Calu3 (cell line): ENCODE measurements at places on chromosomes 4 and X.

GRCh38 chr4:182010876-182011275, 232.3 kb upstream of the TENM3 start:
- no peak for DNase-seq

- DNase-seq = no peak
Measured at GRCh38 chrX:150698981-150699380, 5.8 kb downstream of the MTMR1 start.

- DNase-seq = no peak
Measured at GRCh38 chr4:98433691-98434090, 172.5 kb downstream of the RAP1GDS1 start.

DNA sequence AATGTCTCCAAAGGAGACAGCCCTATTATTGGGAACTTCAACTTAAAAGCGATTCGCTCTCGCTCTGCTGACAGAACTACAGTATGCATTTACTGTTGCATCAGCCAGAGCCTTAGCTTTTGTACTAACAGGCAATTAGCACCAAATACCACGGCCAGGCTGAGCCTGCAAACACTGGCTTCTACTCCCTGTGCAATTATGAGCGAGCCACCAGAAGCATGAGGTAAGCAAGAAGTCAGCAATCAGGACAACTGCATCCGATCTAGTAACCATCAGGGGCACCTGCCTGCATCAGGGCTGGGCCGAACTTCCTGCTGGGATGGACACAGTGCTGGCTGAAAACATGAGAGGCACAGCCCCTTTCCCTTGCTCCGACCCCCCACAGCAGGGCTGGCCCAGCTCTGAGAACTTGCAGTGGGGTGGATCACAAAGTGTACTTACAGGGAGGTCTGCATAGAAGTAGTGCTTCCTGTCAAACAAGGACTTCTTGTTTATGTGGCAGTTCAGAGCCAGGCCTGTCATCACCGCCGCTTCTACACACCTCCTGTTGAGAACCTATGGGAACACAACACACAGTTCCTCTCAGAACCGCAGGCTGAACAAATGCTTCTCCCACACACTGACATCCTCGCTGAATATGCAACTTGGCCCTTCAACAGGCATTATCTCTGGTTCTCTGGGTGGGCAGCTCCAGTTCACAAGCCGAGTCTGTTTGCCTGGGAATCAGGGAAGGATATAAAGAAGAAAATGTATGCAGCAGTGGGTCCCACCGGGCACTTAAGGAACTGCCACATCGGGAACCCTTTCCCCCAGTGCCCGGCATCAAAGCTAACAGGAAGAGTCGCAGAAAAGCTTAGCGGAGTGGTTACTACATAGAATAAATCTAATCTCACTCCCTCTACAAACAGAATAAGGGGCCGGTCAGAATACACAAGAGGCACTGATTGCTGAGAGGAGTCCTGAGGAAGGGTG, 41.5 kb downstream of the GATB start:
- DNase-seq = no peak

DNA sequence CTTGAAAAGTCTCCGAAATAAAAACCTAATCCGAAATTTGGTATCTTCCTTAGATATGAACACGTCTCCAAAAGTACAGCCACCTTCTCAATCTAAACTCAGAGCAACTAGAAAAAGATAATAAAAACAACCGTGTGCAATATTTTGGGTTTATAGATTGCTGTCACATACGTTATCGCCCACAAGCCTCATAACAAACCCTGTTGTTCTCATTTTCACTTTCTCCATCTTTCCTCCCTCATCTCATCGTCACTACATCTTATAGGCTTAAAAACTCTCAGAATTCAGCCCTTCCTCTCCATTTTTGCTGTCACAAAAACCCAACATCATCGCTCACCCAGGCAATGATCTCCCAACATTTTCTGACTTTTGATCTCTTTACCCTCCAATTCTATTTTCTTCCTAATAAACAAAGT, 448 bp upstream of the SCFD2 start:
- DNase-seq = no peak

DNA sequence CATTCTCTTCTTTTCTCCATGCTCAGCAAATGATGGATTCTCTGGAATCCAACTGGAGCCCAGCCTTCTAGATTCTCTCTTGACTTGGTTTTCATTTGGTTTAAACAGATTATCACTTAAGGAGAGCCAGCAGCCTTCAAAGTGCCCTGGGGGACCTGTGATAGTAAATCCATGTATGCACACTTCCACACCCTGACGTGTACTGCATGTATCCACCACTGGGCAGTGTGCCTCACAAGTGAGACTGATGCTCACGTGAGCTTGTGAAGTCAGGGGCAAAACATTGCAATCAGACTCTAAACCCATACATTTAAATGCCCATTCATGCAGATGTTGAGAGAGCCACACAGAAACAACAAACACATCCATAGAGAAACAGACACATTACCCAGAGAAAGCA, 28.0 kb upstream of the SETD7 start:
- DNase-seq = no peak

GRCh38 chr4:86264241-86264640, 95.6 kb downstream of the MAPK10 start:
- DNase-seq = no peak
